ENCODE measurements at places on chromosomes 6 and 20.

DNA sequence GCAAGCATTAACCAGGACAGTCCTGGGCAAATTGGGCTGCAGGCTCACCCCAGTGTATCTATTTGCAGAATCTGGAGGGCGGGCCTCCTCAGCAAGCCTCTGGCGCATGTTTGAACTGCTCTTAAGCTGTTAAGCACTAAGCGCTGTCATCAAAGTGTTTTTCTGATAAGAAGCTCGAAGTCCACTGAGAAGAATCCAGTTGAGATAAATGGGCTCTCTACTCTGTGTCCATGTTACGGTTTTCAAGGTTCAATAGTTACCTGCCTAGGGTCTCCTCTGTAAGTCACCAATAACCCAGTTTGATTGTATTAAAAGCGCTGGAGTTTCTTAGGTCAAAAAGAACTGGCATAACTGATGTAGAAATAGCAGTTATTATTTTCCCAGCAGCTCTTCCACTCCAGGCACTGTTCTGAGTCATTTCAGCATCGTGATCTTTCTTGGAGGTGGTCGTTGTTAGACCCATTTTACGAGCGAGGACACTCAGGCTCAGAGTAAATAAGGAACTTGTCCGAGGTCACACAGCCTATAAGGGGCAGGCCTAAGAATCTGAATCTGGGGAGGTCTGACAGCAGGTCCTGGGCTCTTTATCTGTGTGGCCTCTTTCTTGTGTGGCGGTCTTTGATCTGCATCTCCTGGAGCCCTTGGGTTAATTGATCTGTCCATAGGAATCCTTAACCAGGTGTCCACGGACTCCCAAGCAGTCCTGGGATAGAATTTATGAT, 207.4 kb upstream of the ZNF217 start:
- DNase-seq = no peak

DNA sequence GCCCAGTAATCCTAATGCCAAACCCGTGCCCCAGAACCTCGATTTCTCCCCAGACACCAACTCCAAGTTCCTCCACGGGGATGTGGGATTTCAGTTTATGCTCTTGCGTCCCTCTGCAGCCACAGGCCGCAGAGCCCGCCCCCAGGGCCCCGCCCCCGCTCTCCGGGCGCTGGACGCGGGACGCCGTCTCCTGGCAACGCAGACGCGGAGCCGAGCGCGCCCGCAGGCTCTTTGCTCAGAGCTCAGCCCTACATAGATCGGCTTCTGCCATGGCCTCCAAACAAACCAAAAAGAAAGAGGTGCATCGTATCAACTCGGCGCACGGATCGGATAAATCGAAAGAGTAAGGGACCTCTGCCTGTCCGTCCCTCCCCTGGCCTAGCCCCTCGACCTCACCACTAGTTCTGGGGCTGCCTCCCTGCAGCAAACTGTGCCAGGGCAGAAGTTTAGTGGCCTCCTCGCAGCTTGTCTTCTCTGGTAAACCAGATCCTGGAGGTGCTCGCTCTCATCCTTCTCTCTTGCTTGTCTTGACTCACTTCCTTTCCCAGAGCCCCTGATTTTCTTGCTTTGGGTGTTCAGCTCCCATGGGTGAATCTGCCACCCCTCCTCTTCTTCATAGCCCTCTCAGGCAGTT, at the start of gene ADGB:
Gene ADGB, plus strand, starts transcription at position 201 of the 634 bp plus-strand sequence. Its CDS starts 69 bp downstream, at position 270.
- no peak for DNase-seq

GRCh38 chr6:149342525-149342924, 25.0 kb downstream of the TAB2 start:
- DNase-seq = no peak

DNA sequence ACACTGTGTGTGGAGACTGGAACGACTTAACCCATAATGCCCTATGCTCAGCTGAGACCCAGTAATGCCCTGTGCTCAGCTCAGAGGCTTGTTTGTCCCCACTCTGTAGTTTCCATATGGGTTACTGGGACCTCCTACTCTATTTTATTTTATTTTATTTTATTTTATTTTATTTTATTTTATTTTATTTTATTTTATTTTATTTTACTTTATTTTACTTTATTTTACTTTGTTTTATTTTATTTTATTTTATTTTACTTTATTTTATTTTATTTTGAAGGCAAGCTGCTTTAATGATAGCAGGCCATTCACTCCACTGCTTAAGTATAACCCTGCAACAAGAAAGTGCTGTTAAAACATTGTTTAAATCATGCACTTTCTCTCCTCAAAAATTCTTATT, 603.4 kb upstream of the JAG1 start:
- DNase-seq = no peak

DNA sequence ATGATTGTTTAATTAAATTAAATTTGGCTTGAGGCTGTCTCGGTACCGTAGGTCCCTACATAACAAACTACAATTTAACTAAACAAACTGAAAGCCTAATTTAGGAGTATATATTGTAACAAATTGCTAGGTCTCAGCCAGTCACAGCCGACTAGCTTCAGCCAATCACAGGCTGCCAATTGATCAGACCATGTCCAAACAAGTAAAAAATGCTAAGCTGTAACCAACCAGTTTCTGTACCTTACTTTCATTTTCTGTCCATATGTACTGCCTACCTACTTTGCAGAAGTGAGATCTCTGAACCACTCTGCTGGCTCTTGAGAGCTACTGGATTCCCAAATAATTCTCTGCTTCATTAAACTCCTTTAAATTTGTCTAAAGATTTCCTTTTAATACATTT, 648.0 kb upstream of the GJE1 start:
- DNase-seq = no peak

- DNase-seq = no peak
Observed at GRCh38 chr20:5786930-5787795, 37.0 kb downstream of the SHLD1 start.

GRCh38 chr20:38680500-38681306, 43.6 kb upstream of the SLC32A1 start:
- peak; percentile 88 for DNase-seq

DNA sequence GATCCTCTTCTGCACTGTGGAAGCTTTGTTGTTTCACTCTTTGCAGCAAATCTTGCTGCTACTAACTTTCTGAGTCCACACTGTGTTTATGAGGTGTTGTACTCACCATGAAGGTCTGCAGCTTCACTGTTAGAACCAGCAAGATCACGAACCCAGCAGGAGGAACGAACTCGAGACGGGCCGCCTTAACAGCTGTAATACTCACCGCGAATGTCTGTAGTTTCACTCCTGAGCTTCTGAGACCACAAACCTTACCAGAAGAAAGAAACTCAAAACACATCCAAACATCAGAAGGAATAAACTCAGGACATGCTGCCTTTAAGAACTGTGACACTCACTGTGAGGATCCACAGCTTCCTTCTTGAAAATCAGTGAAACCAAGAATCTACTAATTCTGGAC, 48.1 kb upstream of the MBOAT1 start:
- no peak for DNase-seq

GRCh38 chr20:49214571-49214970, 4.6 kb upstream of the DDX27 start:
- DNase-seq = no peak

DNA sequence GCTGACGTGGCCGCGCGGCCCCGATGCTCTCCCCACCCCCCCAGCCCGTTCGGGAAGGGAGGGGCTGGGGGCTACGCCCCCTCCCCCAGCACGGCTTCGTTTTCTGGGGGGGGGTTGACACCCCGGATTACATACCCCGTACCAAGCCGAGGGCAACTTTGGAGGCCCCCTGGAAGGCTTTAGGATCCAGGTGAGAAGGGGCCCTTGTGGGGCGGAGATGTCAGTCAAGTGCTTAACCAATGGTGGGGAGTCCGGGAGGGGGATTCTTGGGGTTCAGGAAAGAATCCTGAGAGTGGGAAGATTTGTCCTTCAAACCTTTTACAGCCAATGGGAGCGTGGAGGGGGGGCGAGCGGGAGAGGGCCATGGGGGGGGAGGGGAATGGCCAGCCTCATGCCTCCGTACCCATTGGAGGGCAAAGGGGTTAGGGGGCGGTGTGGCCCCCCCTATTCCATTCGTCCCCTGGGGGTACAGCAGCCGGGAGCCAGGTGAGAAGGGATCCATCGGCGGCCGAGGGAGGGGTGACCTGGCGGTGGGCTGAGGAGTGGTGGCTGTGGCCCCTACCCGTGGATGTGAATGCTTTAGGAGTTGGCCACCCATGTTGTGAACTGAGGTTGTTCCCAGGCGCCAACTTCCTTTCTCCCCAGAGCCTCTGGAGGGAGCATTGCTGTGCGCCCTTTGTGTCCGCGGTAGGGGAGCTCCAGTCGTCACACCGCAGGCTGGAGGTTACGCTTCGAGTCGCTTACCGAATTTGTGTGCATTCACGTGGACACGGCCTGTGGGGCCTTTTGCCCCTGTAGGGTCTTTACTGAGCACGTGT, 682 bp downstream of the BRD2 start:
- no peak for DNase-seq

DNA sequence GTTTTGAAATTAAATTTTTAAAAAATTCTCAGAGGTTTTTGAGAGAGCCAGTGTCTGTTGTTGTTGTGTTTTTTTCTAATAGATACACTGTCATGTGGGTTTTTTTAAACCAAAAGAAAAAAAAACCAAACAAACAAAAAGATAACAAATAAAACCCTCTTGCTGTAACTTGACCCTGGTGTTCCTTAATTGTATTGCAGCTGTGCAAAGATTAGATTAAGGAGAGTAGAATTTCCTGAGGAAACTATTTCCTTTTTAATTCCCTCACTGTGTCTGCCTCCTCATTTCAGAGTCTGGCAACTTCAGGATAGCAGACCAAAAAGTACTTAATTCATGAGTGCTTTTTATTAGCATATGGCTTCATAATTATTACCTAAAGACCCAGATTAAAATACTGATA, 281.9 kb downstream of the EPM2A start:
- DNase-seq = no peak

DNA sequence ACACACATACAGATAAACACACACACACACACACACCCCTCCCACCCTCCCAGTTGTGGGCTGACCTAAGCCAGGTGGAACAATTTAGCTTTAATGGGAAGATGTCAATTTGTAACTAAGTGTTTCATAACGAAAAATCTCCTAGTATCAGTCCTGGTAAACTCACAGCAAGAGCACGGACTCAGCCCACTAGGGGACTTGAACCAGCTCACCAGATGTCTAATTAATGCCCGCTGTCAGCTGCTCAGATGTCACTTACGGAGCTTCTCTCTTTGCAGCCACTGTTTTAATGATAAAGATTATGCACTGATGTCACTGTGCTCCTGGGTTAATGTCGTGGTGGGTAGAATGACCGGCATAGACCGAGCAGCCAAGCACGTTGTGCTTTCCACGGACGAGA, 116.6 kb upstream of the INSM1 start:
- no peak for DNase-seq

- no peak for DNase-seq
Observed at GRCh38 chr6:116386581-116387299, 16.0 kb downstream of the DSE start.

- no peak for DNase-seq
Observed at GRCh38 chr6:23006656-23007055, 437.3 kb downstream of the HDGFL1 start.

DNA sequence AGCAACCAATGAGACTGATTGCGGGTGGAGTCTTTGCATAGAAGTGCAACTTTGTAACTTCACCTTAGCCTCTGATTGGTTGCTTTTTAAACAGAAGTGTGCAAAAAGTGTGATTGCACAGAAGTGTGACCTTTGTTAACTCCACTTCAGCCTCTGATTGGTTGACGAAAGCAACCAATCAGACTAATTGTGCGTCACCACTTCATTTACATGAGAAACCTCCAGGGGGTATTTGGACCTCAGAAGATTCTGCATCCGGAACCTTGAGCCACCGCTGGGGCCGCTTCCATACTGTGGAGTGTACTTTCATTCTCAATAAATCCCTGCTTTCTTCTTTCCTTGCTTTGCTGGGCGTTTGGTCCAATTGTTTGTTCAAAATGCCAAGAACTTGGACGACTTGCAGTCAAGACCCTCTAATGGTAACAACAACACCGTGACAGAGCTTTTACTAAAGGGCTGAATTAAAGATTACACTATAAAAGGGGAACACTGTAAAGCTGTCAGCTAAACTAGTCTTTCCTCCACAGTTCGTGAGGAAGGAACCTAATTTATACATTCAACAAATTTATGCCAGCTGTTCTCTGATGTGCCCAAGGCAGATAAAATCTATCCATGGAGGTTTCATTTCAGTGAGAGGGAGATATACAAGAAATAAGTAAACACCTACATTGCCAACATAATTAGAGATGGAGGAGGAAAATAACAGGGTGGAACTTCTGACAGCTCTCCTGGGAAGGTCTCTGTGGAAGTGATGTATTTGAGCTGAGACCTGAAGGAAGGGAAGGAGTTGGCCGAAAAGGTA, 1.4 kb upstream of the HECA start:
- peak; percentile 85 for DNase-seq

DNA sequence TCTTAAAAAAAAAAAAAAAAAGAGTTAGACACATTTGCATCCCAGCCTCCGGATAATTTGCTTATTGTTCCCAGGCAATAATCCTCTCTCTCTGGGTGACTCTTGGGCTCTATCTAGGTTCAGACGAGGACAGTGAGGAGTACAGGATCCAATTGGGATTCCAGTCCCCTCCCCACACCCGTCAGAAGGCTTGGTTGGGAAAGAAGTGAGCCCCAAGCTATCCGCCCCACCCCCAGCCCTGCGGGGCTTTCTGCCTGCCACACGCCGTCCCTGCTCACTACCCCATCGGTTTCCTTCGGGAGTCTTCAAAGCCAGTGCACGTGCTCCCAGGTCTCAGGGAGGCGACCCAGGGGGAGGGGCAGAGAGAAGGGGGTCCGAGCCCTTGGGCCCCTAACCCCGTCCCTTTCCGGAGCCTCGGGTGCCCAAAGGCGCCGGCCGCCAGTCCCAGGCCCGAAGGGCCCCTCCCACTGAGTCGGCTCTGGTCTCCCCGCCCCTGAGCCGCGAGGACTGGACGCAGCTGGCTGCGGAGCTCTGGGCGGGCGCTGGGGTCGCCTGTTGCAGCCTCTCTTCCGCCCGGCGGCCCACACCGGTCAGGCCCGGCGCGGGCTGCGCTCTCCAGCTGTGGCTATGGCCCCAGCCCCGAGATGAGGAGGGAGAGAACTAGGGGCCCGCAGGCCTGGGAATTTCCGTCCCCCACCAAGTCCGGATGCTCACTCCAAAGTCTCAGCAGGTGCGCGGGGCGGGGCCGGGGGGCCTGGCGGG, 2.5 kb downstream of the MYMX start:
- DNase-seq = no peak

- no peak for DNase-seq
Observed at GRCh38 chr6:131574133-131574532, 1.1 kb downstream of the ARG1 start.

DNA sequence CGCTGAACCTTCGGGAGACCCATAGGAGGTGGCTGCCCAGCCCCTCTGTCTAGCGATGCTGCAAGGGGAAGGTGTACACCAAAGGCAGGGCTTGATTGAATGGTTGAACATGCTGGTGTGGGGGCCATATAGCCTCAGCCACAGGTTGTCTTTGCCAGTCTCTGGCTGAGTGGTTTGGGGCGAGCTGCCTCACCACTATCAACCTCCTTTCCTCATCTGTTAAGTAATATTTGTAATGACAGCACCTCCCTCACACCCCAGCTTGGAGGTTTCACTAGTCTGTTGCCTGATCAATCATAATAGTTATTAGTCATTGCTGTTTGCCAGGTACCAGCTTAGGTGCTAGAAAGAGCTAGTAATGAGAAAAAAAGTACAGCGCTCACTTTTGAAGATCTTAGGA, 11.8 kb upstream of the ZNF831 start:
- DNase-seq = no peak
